ENCODE measurements at places on chromosomes 2 and 18.
A peak's percentile ranks its signal among the peaks of the same experiment; 100 is the strongest.

DNA sequence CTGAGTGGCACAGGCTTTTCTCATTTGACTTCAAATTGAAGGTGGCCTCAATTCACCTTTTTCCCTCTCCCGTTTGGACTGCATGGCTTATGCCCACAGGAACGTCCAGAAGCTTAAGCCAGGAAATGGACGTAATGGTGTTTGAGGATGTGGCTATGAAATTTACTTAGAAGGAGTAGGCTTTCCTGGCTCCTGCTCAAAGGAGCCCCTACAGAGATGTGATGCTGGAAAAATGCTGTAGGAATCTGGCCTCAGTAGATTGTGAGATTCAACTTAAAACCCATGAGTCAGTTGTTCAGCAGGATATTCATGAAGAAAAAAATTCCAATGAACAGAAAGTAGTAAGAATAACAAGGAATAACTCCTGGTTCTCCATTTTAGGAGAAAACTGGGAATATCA, 129.0 kb downstream of the ICOS start:
- no peak for DNase-seq

DNA sequence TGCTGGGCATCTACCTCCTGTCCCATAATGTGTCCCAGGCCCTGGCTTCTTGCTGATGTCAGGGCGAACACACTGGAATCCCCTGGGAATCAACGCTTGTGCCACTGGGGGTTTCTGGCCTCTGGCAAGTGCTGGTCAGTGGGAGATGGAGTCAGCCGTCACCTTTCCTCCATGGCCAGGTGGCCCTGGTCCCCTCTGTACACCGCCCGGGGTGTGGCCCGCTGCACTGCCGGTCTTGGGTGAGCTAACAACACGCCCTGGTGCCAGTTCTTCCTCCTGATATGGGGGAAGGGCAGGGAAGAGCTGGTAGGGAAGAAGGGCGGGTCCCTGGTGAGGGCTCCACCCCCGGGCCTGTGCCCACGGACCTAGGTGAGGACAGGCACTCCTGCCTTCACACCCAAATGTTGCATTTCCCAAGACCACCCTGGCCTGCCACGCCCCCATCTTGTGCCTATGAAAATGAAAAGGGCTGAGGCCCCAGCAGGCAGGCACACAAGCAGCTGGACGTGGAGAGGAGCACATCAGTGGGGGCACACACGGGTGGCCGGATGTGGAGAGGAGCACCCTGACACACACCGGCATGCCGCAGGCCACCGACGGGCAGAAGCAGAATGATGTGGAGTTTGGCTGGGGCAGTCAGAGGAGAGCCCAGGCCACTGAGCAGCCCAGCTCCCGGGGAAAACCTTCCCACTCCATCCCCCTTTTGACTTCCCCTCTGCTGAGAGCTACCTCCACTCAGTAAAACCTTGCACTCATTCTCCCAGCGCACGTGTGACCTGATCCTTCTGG, 140.5 kb downstream of the ASB1 start:
- DNase-seq, result no peak

DNA sequence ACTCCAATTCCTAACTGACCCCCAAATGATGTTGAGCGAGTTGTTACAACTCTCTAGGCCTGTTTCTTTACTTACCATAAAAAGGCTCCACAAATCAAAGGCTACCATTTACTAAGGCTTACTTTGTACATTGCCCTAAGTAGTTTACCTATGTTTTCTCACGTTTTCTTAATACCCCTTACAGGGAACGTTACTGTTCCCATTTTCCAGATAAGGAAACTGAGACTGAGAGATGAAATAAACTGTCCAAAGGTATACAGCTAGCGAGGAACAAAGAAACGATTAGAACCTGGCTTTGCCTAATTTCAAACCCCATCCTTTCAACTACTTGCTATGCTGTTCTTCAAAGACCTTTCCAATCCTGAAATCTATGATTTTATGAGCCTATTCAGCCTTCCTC, 74.8 kb upstream of the SPTBN1 start:
- DNase-seq, result no peak

DNA sequence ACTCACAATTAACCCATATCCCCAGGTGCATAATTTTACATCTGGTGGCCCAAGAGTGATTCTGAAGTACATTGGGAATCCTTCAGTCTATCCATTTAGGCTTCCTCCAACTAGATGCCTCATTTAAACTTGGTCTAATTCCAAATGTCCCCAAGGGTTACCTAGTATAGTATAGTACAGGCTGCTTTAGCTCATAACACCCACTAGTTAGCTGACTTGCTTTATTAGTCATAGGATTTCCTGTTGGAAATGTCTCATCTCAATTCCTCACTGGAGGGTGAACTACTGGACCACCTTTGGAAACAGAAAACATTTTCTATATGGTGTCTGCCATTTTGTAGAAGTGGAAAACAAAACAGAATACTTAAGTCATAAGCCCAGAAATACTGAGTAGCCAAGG, 202.5 kb upstream of the SESTD1 start:
- no peak for DNase-seq

- DNase-seq, result no peak
Measured at GRCh38 chr2:240931319-240931949, 25.3 kb downstream of the CROCC2 start.

DNA sequence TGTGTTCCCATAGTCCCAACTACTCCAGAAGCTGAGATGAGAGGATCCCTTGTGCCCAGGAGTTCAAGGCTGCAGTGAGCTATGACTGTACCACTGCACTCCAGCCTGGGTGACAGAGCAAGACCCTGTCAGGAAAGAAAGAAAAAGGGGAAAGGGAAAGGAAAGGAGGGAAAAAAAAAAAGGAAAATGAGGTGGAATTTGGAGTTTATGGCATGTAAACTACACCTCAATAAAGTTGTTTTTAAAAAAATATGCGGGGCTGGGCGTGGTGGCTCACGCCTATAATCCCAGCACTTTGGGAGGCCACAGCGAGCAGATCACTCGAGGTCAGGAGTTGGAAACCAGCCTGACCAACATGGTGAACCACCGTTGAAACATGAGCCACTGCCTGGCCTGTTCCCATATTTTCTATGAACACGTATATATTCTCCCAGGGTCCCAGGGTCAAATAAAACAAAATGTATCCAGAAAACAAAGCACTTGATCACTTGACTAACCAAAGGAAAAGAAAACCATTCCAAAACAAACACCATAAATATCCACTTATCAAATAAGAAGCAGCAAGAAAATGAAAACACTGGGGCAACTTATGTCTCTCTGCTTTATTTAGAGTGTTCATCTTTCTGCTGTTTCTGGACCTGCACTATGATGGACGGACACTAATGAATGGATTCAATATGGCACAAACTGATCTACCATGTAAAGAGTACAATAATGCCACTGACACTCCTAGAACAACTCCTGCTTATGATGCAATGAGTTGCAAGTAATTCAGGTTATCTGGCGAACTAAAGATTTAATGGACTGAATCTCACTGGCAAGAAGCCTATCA, 56.8 kb downstream of the ASXL2 start:
- no peak for DNase-seq

DNA sequence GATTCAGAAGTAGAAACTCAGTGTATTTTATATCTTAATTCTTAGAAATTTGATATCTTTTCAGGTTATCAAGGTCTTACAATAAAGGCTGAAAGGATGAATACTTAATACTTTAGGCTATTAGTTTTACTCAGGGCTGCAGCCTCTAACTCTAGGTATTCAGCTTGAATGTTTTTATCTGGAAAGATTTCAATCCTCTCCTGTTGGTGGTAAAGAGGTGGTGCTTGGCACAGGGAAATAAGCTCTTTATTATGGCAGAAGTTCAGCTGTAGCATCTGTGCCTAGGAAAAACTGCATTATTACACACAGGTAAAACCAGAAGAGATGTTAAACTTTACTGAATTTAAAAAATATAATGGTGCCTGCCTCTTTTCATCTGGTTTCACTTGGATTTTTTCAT, 11.1 kb downstream of the ACVR2A start:
- DNase-seq, result no peak

DNA sequence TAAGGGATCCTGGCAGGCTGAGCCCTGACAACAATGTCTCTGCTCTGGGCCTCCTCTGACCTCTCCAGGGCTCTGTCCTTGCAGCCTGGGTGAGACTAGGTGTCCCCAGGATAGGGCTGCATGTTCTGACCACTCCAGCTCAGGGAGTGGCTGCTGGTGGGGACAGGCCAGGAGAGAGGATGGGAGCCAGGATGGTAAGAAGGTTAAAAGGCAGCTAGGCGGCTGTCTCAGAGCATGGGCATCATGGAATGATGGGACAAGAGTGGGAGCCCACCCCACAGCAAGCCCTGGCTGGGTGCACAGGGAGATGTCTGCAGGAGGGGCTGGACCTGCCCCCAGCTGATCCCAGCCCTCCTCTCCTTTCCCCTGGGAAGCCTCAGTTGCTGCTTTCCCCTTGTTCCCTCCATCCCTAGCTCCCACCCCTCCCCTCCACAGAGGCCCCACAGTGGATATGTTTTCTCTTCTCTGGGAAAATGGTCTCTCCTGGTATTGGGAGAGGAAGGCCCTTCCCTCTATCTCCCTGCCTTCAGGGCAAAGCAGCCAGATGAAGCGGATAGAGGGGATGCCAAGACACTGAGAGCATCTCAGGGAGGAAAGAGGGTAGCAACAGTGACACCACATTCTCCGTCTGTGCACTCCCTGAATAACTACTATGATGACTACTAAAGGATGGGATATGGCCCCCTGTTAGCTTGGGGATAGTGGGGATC, 334.3 kb downstream of the DYSF start:
- DNase-seq, result no peak

GRCh38 chr2:239697399-239698164, 296.8 kb upstream of the HDAC4 start:
- DNase-seq, result no peak

DNA sequence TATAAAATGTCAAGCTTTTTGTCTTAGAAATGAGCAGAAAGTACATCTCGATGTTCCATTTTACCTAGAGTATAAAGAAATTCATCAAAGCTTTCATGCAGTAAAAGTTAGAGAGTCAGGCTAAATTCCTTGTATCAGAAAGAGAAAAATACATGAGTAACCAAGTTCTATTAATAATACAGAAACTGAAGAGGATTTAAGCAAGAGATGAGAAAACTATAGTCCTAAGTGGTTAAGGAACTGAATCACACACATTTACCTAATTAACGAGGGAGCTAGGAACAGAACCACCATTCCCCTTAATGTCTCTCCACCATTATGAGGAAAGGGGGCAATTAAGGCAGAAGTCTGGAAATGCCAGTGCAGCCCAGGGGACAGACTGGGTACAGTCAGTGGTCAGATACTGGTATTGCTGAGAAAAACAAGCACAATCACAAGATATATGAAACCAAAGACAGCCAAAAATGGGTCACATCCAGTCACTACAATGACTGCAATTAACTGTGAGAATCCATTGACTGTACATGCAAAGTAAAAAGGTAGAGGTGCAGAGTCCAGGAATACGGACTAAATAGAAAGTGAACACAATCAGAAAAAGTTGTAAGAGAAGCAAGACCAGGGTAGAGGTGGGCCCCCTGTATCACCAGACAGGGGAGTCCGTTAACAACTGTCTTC, 23.9 kb downstream of the MAP4K3 start:
- no peak for DNase-seq

DNA sequence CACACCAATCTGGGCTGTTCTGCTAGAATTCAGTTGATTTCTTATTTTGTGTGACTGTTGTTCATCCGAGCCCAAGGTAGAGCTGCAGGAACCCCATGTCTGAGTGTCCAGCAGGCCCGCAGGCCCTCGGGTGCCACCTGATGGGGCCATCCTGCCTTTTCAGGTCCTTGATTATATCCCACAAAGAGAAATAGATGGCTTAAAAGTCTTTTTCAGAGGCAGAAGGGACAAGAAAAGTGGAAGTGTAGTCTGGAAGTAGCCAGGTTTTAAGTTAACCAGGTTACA, 52.2 kb downstream of the AGAP1 start:
- DNase-seq, result no peak

DNA sequence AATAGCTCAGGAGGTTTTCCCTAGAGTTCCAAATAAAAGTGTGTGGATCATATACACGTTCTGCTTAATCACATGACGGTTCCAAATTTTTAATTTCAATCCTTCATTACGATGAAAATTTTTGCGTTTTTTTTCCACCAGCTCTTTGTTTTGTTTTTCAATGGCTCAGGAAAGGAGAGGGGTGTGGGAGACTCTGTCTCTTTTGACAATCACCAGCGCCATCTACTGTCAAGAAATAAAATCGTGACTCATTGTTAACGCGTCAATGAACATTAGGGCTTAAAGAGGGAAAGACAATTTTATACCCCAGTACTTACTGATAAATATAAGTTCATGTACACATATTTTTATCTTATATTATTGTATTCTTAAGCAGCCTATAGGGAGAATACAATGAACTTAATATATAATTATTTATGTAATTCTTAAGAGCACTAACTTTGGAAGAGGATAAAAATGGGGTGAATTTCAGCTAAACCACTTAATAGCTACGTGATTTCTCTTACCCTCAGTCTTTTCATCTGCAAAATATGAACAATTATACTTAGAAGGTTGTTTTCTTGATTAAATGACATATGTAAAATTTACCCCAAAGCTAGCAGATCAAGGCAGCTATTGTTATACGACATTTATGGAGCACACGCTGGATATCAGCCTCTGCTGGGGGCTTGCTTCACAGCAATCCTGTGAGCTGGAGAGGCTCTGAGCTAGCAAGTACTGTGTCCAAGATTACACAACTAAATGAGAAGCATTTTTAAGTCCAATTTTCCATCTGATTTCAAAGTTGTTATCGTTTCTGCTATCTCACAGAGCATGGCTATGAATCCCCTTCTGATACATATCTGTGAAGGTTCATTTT, 47.4 kb upstream of the RMDN2 start:
- DNase-seq, result peak; percentile 68

- DNase-seq, result no peak
Measured at GRCh38 chr2:127657232-127657595, 11.3 kb downstream of the GPR17 start.

- DNase-seq, result no peak
Measured at GRCh38 chr2:172000696-172001361, 1.1 kb downstream of the METAP1D start.

GRCh38 chr2:132937629-132938028, 267.6 kb upstream of the LYPD1 start:
- DNase-seq, result no peak

- no peak for DNase-seq
Measured at GRCh38 chr18:13643261-13643751, 83.1 kb downstream of the FAM210A start.
